ENCODE measurements at places on chromosomes 1 and 21.

- peak; percentile 61 for DNase-seq
These were observed 19.5 kb downstream of the KIF17 start for GRCh38 chr1:20698195-20698910.

- peak; percentile 54 for DNase-seq
These were observed 240.0 kb downstream of the NUF2 start for GRCh38 chr1:163561580-163562295.

DNA sequence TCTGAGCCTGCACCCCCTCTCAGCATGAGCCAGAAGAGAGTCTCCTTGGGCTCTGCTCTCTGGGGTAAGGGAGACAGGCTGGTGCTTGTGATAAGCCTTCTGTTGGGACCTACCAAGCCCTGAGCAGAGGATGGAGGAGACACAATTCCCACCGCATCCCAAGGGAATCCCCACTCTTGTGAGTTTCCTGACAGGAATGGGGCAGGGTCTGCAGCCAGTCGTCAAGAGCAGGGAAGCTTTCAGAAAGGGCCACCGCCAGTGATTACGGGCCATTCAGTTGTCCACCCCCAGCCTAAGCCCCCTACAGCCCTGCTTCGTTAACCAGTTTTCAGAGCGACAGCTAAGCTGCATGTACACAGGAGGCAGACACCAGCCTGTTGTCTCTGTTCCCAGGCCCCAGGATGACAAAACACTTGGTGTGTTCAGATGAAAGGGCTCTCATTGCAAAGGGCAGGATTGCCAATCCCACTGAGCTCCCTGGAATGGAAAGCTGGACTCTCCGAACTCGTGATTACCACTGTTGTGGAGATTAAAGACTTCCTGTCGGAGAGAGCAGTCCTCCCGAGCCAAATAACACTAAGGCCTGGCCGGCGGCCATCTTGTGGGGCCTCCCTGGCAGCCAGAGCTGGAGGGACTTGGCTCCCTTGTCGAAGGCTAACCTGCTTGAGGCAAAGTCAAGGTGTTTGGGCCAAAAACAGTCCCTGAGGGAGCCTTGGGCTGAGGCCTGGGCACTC, 37.4 kb upstream of the SLC30A1 start:
- peak; percentile 90 for DNase-seq

- DNase-seq = no peak
These were observed 44.0 kb downstream of the FAM163A start for GRCh38 chr1:179786815-179787685.

- peak; percentile 32 for DNase-seq
These were observed 41.3 kb downstream of the DYRK1A start for GRCh38 chr21:37407719-37408420.

GRCh38 chr1:43316738-43317520, 16.1 kb downstream of the TIE1 start:
- DNase-seq = no peak

DNA sequence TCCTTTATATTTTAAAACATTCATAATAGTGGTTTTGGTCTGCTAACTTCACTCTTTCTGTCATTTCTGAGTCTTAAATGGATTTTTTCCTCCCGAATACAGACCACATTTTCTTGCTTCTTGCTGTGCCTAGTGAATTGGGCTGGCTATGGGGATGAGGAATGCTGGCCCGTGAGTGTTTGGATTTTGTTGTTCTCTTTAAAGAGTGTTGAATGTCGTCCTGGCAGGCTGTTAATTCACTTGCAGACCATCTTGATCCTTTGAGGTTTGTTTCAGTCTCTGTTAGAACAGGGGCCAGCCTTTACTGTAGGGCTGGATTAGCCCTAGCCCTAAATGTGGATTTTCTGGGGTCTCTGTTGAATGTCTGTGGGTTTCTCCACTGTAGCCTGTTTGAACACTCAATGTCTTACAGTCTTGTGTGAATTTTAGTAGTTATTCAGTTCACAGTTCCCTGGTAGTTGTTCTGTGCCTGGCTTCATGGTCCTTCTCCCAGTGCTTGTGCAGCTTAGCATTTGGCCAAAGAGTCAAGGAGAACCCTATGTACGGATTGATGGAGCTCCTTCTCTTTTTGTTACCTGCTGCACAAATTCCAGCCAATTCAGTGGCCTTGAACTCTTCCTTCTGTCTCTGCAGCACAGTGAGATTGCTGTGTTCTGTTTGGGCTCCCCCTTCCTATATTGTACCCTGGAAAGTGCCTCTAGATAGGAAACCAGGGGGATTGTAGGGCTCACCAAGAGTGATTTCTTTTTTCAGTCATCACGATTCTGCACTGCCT, 95.7 kb downstream of the DYRK1A start:
- no peak for DNase-seq

DNA sequence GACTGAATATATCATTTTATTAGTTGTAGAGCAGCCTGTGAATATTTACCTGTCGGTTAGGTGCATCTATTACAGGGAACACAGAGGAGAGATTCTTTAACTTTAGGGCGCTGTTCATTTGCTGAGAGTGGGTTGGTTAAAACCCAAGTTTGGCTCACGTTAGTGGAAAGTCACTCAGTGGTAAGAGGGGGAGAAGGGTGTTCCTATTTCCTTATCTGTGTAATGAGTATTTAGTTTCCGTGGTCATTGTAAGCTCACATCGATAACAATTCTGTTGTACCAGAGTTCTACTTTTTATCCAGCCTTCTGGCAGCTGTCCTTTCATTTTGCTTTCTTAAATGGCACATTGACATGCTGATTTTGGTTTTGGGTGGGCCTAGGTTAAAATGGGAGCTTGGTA, 773.2 kb upstream of the ADAMTS5 start:
- peak; percentile 33 for DNase-seq

- DNase-seq = no peak
These were observed 25.7 kb downstream of the VAV3 start for GRCh38 chr1:107939256-107939655.

DNA sequence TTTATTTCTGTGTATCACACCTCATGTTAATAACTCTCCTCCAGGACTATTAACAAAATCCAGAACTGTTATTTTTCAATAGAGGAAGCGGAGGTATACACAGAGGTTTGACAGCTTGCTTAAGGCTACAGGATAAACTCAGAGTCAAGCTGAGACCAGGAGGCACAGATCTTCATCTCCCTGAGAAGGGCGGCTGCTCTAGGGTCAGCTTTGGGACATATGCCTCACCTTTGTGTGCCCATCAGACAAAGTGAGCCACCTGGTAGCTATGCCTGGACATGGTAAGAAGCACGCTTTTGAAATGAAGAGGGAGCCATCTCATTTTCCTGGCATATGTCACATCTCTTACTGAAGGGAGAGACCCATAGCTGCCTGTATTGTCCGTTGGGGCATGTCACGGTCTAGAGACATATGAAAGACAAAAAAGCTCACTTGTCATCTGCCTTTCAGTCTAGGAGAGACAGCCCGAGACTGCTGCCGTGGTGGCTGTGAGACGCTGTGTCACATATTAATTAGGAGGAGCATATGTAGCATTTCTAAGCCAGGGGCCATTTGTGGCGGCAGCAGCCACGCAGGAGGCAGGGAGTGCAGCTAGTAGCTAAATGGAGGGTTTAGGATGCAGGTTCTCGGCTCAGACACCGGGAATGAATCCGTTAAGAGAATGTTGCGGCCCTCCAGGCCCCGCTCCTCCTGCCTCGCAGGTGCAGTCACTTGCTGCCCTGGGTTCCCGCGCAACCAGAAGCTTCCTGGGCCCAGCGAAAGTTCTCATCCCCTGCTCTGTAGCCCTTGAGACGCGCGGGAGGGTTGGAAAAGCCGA, 161.3 kb upstream of the C1orf21 start:
- no peak for DNase-seq

DNA sequence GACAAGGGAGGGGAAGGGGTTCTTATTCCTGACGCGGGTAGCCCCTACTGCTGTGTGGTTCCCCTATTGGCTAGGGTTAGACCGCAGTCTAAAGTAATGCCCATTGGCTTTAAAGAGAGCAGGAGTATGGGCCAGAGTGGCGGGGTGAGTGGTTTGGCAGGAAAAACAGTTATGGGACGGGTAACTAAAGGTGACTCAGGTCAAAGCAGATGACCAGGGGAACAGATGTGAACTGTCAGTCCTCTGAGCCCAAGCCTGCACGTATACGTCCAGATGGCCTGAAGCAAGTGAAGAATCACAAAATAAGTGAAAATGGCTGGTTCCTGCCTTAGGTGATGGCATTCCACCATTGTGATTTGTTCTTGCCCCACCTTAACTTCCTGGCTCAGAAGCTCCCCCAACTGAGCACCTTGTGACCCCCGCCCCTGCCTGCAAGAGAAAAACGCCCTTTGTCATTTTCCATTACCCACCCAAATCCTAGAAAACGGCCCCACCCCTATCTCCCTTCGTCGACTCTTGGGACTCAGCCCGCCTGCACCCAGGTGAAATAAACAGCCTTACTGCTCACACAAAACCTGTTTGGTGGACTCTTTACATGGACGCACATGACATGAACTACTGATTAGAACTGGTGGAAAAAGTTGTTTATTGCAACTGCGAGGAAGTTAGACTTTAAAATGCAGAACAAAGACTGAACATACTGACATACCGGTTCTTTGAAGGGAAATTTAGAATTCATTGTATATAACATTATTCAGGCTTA, 758 bp upstream of the ATAD3B start:
- DNase-seq = no peak

DNA sequence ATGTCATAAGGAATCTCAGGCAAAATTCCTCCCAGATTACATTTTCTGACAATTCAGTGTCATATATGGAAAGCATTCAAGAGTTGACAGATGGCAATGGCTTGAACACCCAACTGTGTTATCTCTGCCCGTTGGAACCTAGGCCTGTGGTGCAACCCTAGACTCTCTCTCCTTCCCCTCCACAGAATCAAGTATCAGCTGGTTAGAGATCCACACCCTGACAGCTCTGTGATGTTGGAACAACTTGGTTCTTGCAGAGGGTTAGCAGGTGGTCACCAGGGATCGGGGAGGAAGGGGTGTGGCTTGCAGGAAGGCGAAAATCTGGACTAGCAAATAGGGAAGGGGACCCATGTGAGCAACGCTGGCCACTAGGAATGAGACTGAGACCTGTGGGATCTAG, 26.3 kb downstream of the PCSK9 start:
- DNase-seq = no peak
